ENCODE measurements at places on chromosomes 3 and 15. TPM values are rescaled to one million over a fixed set of nuclear protein-coding genes. Genes with fewer than 3 reads are reported as not detected.

UQCC5 gene
- polyA plus RNA-seq = 23.1 TPM

ISLR gene
- polyA plus RNA-seq = 0.08 TPM

DPPA2 gene
- not detected for polyA plus RNA-seq

HYAL1 gene
- polyA plus RNA-seq = 2.5 TPM

CYP8B1 gene
- not detected for polyA plus RNA-seq

All from mammary epithelial cell (primary cell).